ENCODE measurements at places on chromosomes 6 and 20.

- DNase-seq, result no peak
These were observed 170.0 kb downstream of the GRM4 start for GRCh38 chr6:33975661-33976436.

GRCh38 chr6:291697-292505, at the start of gene DUSP22:
TSS of gene DUSP22 (plus strand) at chr6:292487. CDS start at chr6:292540, 53 bp downstream.
- DNase-seq, result peak; percentile 84

DNA sequence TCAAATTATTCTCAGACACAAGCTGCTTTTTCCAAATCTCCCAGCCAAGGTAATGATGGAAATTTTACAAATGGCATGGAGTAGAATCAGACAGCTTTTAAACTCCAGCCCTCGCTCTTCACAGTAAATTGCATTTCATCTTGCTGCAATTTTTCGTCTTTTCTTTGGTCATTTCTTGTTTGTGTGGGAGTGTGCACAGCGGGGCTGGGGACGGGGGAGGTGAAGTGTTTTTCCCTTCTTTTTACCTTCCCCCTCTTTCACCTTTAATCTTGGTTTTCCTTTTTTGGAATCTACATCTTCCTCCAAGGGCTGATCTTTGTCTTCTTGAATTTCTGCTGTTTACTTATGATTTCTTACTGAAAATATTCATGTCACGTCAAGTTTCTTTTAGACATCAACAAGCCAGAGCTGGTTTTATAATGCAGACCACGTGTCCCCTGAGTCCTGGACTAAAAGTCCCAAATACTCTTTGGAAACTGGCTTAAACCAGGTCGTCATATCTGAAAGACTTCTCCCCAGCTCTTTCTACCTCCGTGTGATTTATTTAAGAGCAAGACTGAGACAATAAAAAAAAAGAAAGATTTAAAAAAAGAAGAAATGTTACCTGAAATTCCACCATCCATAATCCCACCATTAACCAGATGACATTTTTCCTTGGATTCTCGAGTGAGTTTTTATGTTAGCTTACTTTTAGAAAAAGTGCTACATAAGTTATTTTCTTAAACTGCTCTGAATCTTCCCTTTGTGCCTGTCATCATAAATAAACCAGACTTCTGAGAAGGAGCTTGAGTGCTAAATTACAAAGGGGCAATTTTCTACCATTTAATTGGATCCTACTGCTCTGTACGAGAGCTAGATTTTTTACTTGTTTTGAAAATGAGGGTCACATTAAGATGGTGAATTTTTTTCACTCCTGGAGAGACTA, 52.0 kb downstream of the MAP3K5 start:
- DNase-seq, result no peak

GRCh38 chr6:51778666-51779065, 308.7 kb downstream of the PKHD1 start:
- DNase-seq, result no peak

- no peak for DNase-seq
These were observed 73.3 kb downstream of the ADGRG6 start for GRCh38 chr6:142374965-142375733.

- no peak for DNase-seq
These were observed 24.0 kb downstream of the PGM3 start for GRCh38 chr6:83169106-83169505.

DNA sequence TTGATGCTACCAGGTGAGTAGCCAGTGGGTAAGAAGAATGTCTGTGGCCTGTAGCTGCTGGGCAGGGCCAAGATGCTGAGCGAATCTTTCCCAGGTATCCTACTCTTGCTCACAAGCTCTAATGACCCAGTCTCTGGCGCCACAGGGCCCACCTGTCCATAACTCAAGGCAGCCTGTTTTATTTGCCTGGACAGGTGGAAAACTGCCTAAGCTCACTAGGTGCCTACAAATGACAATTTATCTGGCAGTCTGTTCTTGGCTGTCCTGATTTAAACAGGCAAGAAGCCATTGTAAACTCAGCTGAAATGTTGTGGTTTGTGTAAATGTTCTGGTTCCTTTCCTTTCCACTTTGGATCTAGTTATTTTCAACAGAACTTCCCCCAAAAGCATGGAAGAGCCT, 113.3 kb downstream of the TCP11 start:
- no peak for DNase-seq

DNA sequence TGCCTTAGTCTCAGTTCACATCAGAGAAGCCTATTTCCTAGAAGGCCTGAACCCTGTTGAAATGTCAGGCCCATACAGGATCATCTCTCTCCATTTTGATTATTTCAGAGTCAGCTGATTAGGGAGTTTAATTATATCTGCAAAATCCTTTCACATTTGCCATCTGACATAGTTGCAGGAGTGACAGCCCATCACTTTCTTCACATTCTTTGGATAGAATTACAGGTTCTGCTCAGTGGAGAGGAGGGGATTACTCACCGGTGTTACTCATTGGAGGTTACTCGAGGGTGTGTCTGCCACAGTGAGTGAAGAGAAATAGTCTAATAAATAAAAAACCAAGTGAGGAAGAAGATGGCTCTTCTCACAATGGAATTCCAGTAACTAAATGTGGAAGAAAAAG, 216.8 kb downstream of the TMEM242 start:
- no peak for DNase-seq

DNA sequence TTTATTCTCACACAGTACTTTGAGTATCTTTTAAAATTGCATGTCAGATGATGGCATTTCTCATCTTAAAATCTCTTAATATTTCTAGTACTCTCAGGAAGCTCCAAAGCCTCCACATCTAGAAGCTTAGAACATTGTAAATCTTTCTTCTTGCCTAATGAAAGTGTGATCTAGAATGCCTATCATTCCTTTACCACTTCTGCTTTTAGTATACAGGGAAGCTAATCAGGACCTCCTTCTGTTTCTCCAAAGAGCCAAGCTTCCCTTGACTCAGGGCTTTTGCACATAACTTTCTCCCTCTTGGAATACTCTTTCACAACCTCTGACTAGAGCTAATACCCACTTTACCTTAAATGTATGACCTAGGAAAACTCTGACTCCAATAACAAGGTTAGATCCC, 7.5 kb upstream of the ELOVL4 start:
- DNase-seq, result no peak

GRCh38 chr6:91352878-91353277, 766.0 kb upstream of the MAP3K7 start:
- DNase-seq, result no peak

GRCh38 chr6:158314737-158315136, 2.5 kb downstream of the TULP4 start:
- DNase-seq, result no peak
